ENCODE measurements at places on chromosomes 5 and 9.

DNA sequence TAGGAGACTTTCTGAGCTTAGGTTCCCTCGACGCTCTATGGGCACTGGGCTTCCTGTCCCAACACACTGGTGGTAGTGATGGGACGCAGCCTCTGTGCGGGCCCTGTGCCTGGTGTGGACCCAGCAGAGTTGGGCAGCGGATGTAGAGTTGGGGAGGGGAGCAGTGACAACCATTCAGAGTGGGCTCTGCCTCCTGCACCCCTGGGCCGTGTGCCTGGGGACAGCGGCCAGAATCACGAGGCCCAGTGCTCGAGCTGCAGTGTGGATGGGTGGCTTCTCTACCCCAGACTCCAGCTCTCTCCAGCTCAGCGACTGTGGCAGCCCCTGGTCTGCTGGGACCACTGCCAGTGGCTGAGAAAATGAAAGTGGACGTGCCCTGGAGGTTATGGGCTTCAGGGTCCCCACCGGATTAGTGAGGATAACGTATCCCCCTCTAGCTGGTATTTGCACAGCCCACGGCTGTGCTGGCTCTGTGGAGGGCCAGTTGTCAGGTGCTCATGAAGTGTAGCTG, 18.6 kb downstream of the RXRA start:
- H3K4me3 ChIP-seq: peak overlapping the region; percentile 69
- H3K27ac ChIP-seq: peak overlapping the region; percentile 97
- H3K27me3 ChIP-seq: no peaks in the 10 kb centered on the region
- peaks cover 10% of the 10 kb centered on the region for H3K36me3 ChIP-seq
- peaks cover 96% of the 10 kb centered on the region for H3K4me1 ChIP-seq

DNA sequence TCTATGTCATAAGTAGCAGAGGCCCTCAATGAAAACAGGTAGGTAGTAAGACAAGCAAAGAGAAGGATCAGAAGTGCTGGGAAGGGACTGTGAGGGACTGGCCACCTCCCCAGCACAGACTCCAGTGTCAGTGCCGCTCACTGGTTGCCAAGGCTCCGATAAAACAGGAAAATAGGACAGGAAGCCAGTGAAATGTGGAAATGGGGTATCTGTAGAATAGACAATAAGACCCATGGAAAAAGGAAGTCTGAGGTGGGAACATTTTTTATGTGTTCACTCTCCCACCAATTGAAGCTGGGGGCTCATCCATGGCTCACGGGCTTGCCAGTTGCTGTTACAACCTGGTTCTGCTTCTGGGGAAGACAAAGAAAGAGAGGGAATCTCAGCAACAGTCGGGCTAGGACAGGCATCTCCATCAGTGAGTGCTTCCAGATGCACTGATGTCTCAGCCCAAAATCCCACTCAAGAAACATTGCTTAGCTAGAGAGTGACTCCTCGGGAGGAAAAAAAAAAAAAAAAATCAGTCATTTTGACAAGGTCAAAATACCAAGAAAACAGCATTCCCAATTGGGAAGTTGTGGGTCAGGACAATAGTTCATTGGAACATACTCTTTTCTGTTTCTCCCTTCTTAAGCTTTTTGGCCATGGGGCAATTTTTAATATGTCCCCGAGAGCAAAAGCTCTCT, 27.6 kb upstream of the NFIB start:
- DNase-seq: no peak
- peaks cover 29% of the 10 kb centered on the region for H3K27me3 ChIP-seq
- no peak overlapping the region for H3K4me3 ChIP-seq
- no peak overlapping the region for H3K27ac ChIP-seq
- H3K4me1 ChIP-seq: no peaks in the 10 kb centered on the region
- no peaks in the 10 kb centered on the region for H3K36me3 ChIP-seq

- H3K4me3 ChIP-seq: no peak overlapping the region
- H3K27me3 ChIP-seq: peaks cover 2% of the 10 kb centered on the region
- no peak overlapping the region for H3K27ac ChIP-seq
- no peaks in the 10 kb centered on the region for H3K4me1 ChIP-seq
Measured at GRCh38 chr5:37850226-37850865, 10.5 kb upstream of the GDNF start.

- peaks cover 10% of the 10 kb centered on the region for H3K4me1 ChIP-seq
- no peak overlapping the region for H3K27ac ChIP-seq
- peak overlapping the region; percentile 26 for H3K4me3 ChIP-seq
- DNase-seq: no peak
- H3K36me3 ChIP-seq: no peaks in the 10 kb centered on the region
Measured at GRCh38 chr5:179344431-179345182, 654 bp downstream of the ADAMTS2 start.

DNA sequence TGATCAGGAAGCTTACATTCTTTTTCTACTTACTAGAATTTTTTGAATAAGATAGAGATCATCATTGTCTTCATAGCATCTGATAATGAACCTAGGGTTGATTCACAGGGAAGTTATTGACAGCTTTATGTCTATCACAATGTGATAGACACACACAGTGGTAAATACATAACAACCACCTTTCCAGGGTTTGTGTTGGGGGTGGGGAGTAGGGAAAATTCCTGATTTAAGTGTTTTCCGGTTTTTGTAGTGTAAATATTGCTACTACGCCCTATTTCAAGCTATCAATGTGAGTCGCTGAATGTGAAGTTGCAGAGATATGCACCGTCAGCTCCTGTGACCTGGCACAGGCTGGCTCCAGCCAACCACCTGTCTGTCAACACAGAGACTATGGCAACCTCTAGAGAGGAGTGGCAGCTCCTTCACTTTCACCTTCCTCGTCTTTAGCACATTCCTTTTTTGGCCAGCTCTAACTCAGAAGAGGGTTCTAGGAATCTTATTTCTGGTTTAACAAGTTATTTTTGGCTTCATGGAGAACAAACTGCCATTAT, 224.9 kb downstream of the MAT2B start:
- H3K27me3 ChIP-seq: no peaks in the 10 kb centered on the region
- no peaks in the 10 kb centered on the region for H3K4me1 ChIP-seq
- H3K36me3 ChIP-seq: no peaks in the 10 kb centered on the region
- H3K4me3 ChIP-seq: no peak overlapping the region
- no peak overlapping the region for H3K27ac ChIP-seq

DNA sequence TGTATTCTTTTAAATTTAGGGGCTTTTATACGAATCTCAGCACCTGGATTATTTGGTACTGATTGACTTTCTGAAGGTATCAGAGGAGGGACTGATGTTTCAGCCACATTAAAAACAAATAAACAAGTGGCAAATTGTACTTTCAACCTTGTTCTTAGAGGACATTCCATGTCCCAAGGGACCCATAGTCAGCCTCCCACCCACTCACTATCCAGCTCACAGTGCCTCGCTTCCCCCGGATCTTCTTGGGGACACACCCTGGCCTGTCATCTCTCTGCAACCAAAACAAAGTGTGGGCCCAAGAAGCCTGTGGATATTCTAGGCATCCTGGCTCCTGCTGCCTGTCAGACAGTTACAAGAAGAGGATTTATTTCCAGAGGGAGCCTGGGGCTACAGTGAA, 8.8 kb upstream of the BOD1 start:
- H3K27me3 ChIP-seq: no peaks in the 10 kb centered on the region
- no peaks in the 10 kb centered on the region for H3K36me3 ChIP-seq
- H3K4me1 ChIP-seq: no peaks in the 10 kb centered on the region
- no peak overlapping the region for H3K4me3 ChIP-seq

DNA sequence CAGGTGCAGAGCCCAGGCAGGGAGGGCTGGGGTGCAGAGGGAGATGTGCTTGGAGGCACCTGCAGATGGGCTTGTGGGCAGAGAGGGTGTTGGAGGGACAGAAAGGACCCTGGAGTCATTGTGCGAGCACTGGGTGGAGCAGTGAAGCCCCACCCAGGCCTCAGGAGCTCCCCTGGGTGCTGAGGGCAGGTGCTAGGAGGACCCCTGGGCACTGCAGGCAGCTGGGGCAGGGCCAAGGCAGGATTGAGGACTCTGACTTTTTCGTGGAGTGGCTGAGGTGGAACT, 10.3 kb upstream of the SLC6A18 start:
- no peak for DNase-seq
- no peaks in the 10 kb centered on the region for H3K27me3 ChIP-seq
- H3K4me1 ChIP-seq: no peaks in the 10 kb centered on the region

DNA sequence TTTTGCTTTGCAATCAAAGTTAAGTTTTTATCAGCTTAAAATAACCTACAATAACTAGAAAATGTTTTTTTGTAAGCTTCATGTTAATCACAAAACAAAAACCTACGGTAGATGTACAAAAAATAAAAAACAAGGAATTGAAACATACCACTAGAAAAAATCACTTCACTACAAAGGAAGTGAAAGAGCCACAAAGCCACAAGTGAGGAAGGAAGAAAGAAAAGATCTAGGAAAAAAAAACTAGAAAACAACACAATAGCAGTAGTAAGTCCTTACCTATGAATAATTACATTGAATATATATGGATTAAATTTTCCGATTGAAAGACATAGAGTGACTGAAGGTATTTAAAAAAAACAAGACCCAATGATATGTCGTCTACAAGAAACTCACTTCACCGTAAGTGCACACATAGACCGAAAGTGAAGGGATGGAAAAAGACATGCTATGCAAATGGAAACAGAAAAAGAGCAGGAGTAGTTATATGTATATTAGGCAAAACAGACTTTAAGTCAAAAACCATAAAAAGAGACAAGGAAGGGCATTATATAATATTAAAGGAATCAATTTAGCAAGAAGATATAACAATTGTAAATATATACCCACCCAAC, 13.4 kb upstream of the ZDHHC21 start:
- H3K4me3 ChIP-seq: no peak overlapping the region
- no peaks in the 10 kb centered on the region for H3K4me1 ChIP-seq
- DNase-seq: no peak
- H3K27me3 ChIP-seq: peaks cover 71% of the 10 kb centered on the region
- H3K27ac ChIP-seq: no peak overlapping the region

GRCh38 chr9:26034786-26035185, 356.5 kb upstream of the TUSC1 start:
- no peaks in the 10 kb centered on the region for H3K36me3 ChIP-seq
- DNase-seq: no peak
- no peak overlapping the region for H3K4me3 ChIP-seq
- no peaks in the 10 kb centered on the region for H3K27me3 ChIP-seq
- no peaks in the 10 kb centered on the region for H3K4me1 ChIP-seq

DNA sequence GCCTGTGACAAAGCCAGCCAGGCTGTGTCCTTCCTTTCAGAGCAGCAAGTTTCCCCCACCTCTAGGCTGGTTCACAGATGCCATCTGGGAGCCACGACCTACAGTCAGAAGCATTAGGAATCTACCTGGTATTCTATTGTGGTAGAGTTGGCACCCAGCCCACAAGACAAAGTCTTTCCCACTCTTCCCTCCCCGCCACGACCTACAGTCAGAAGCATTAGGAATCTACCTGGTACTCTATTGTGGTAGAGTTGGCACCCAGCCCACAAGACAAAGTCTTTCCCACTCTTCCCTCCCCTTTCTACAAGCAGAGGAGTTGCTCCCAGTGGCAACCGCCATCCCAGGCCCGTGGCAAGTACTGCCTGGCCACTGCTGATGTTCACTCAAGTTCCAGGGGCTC, 157.8 kb upstream of the TNC start:
- H3K27me3 ChIP-seq: no peaks in the 10 kb centered on the region
- DNase-seq: no peak
- no peak overlapping the region for H3K4me3 ChIP-seq
- no peaks in the 10 kb centered on the region for H3K36me3 ChIP-seq

- no peak overlapping the region for H3K27ac ChIP-seq
- H3K36me3 ChIP-seq: no peaks in the 10 kb centered on the region
- no peak for DNase-seq
- no peak overlapping the region for H3K4me3 ChIP-seq
- H3K4me1 ChIP-seq: peaks cover 7% of the 10 kb centered on the region
Measured at GRCh38 chr5:137631453-137631852, 104.4 kb downstream of the KLHL3 start.

DNA sequence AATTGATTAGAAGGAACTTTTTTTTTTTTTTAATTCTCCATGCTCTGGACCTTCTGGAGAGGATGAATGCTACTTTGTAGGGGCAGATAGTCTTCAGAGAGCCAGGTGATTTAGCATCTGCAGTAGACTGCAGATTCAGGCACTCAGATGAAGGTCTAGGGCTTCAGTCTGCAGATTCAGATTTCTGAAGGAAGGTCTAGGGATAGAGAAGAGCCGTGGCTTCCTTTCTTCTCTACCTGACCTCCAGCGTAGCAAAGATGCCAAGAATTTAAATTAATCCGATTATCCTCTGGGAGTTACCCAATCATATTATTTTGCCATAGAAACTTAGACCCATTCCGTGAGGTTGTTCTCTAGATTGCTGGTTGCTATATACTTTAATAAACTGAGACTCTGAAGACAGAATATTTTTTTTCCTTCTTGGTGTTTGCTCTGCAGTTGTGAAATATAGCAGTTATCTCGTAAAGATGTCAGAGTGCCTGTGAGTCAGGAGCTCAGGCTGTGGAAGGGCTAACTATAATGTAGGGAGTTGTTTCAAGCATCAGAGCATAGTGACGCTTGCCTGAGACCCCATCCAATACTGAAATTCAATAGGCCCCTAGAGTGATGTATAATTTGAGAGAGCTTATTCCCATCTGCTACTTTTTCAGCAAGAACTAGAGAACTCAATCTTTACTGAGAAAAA, 132.7 kb upstream of the SLC12A2 start:
- H3K36me3 ChIP-seq: no peaks in the 10 kb centered on the region
- no peak overlapping the region for H3K4me3 ChIP-seq
- H3K27me3 ChIP-seq: no peaks in the 10 kb centered on the region
- H3K27ac ChIP-seq: no peak overlapping the region

- peaks cover 5% of the 10 kb centered on the region for H3K27me3 ChIP-seq
- no peak overlapping the region for H3K4me3 ChIP-seq
- H3K27ac ChIP-seq: no peak overlapping the region
- DNase-seq: no peak
Measured at GRCh38 chr5:75608870-75609269, 2.4 kb upstream of the ANKDD1B start.

DNA sequence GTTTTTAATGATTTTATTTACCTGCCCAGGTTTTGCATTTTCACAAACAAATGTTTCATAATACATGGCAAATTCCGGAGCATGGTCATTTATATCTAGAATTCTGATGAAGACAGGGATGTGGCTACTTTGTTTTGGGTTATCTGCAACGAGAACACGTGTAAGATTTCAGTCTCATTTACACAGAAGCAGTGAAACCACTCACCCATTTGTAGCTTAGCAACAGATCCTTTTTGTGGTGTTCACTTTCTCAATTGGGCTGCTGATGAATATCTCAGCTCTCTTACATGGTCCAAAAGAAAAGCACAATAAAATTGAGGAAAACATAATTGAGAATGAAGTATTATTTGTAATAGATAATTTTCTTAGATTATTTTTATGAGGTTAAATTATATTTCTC, 148.6 kb downstream of the CDH9 start:
- no peak for DNase-seq
- no peaks in the 10 kb centered on the region for H3K4me1 ChIP-seq
- no peak overlapping the region for H3K4me3 ChIP-seq
- no peak overlapping the region for H3K27ac ChIP-seq

Data from CD14-positive monocyte (primary cell).